Forelimb muscle (tissue), 1 donor: ENCODE measurements at places on chromosomes 7 and 10. TPM values are rescaled to one million over a fixed set of nuclear protein-coding genes. Genes with fewer than 3 reads are reported as not detected.

CDHR1 gene
- polyA plus RNA-seq: 0.96 TPM

- DNase-seq: no peak
Observed at GRCh38 chr7:157522189-157522588, 185.4 kb downstream of the DNAJB6 start.

- no peak for DNase-seq
Observed at GRCh38 chr7:100983451-100984187, 14.3 kb downstream of the MUC12 start.

ALOX5 gene
- 1.1 TPM for polyA plus RNA-seq
